ENCODE measurements at places on chromosomes 7 and 10.

DNA sequence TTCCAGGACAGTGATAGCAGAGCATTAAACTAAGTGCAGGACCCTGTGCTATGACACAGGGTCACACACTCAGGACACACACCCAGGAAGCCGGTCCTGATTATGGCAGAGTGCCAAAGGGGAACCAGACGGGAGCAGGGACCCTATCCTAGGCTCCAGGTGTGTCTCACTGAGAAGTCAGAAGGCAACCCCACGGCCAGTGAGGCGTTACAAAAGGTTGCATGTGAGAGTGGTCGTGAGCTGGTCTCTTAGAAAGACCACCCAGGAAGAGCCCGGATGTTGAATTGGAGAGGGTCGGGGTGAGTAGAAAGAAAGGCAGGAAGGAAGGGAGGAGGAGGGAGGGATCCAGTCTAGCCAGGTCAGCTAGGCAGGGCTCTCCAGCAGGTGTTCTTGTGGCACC lies 31.0 kb downstream of the FRMPD2 start:
- DNase-seq, result no peak

DNA sequence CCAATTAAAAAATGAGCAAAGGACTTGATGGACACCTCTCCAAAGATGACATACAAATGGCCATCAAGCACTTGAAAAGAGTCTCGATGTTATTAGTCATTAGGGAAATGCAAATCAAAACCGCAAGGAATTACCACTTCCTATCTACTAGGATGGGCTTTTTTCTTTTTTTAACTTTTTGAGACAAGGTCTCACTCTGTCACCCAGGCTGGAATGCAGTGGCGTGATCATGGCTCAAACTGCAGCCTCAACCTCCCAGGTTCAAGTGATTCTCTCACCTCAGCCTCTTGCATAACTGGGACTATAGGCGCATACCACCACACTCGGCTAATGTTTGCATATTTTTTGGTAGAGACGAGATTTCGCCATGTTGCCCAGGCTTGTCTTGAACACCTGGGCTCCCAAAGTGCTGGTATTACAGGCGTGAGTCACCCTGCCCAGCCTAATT lies 13.6 kb downstream of the NKX1-2 start:
- no peak for DNase-seq

DNA sequence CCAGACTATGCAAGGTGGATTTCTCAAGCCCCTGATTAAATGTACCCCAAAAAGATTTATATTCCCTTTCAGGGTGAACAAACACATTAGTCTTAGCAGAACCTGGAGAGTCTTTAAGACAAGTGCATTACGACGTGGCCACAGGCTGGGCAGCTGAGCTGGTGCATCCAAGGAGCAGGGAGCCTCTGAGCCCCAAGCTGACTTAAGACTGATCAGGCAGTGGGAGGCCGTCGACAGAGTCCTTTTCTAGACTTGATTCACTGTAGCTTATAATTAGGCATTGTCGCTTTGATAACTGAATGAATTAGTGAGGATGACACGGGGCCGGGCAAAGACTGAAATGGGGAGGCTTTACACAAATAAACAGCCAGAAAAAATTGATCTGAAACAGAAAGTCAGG lies 353.2 kb downstream of the GPAM start:
- DNase-seq, result no peak

DNA sequence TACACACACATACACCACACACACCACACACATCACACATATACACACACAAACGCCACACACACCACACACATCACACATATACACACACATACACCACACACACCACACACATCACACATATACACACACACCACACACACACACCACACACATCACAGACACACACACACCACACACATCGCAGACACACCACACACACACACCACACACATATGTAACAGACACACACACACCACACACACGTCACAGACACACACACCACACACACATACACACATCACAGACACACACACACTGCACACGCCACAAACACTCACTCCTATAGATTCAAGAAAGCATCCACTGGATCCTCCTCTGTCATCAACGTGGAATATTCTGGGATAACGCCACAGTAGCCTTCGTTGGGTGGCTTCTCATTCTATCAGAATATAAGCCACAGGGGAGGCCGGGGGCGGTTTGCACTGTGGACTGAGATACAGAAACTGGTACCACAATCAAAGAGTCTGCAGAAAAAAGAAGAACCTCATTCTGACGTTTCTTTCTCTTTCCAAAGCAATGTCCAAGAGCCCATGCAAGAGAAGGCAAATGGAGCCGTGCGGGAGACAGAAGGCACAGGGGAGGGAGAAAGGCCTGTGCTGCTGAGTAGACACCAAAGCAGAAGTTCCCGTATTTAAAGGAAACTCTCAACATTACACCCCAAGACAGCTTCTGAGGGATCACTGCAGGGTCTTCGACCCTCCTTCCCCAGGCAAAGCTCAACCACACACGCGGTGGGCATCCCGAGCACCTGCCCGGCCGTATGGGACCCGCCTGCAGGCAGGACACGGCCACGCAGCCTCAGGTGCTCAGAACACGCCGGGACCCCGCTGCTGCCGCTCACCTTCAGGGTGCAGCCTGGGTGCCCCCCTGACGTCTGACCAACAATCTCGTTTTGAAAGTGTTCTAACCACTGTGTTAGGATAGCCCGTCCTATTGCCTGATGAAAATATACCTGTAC lies 321.2 kb downstream of the DNAJB6 start:
- no peak for DNase-seq

GRCh38 chr7:42522227-42522991 lies 285.4 kb upstream of the GLI3 start:
- DNase-seq, result no peak

GRCh38 chr10:114181971-114182370 lies 2.8 kb downstream of the TDRD1 start:
- no peak for DNase-seq

Data from KG1 (cell line).